ENCODE measurements at places on chromosomes 5 and 9.
A peak's percentile ranks its signal among the peaks of the same experiment; 100 is the strongest.

GRCh38 chr9:76766126-76766525 lies 1.9 kb downstream of the PCA3 start:
- no peak for DNase-seq

DNA sequence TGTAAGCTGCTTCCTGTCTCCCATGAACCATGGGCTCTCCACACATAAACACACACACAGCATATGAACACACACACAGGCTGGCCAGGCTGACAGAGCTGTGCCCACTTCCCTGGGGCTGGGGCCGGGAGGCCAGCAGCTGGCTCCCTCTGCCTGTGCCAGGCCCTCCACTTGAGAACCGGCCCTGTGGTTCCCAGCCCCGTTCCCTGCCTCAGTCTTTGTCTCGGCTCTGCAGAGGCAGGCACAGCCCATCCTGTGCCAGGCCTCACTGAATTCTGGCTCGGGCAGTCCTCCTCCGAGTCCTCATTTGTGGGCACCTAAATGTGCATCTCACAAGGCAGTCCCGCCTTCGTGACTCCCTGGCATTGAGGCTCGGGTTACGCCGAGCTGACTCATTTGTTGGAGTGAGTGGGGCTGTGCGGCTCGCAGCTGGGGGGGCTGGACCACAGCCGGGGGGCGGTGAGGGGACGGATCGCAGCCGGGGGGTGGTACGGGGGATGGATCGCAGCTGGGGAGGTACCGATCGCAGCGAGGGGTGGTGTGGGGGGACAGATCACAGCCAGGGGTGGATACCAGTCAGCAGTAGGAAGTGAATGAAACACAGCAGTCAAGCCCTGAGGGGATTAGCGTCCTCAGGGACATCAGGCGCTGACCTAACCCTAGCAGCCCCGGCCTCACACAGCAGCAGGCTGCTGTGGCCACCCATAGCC lies 72.3 kb downstream of the PSMB7 start:
- DNase-seq, result peak; percentile 5

DNA sequence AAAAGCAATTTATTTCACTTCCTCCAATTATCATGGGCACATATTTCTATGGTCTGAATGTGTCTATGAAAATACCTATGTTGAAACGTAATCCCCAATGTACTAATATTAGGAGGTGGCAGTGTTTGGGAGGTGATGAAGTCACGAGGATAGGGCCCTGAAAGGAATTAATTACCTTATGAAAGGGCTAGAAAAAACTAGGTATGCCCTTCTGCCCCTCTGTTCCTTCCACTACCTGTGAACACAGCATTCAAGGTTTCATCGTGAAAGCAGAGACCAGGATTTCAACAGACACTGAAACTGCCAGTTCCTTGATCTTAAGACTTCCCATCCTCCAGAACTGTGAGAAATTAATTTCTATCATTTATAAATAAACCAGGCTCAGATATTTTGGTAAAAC lies 1037.1 kb upstream of the C9orf72 start:
- no peak for DNase-seq

GRCh38 chr5:103424026-103424425 lies 138.6 kb downstream of the NUDT12 start:
- DNase-seq, result no peak

DNA sequence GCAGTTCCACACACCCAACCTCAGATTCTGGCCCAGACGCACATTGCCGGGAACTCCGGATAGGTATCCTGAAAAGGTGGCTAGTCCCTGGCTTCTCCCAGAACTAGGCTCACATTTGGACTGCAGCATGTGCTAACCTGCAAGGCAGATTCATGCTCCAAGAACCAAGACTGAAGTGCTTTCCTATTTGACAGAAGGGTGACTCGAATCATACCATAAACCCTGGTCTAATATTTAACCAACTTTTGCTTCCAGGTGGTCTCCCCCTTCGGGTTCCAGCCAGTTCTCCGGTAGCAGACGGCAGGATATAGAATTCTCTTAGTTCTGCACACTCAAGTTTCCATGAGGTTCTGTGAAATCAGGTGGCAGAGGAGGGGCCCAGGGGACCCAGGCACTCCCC lies 7.6 kb downstream of the PTGES start:
- no peak for DNase-seq

GRCh38 chr9:78676009-78676408 lies 379.1 kb downstream of the PSAT1 start:
- DNase-seq, result no peak

DNA sequence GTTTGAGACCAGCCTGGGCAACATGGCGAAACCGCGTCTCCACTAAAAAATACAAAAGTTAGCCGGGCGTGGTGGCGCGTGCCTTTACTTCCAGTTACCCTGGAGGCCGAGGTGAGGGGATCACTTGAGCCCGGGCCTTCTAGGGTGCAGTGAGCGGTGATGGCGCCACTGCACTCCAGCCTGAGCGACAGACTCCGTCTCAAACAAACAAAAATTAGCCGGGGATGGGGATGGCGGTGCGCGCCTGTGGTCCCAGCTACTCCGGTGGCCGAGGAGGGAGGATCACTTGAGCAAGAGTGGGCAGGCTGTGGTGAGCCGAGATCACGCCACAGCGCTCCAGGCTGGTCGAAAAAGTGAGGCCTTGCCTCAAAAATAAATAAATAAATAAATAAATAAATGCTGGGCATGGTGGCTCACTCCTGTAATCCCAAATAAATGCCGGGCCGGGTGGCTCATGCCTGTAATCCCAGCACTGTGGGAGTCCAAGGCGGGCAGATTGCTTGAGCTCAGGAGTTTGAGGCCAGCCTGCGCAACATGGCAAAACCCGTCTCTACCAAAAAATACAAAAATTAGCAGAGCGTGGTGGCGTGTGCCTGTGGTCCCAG lies 16.0 kb upstream of the NSD1 start:
- DNase-seq, result no peak

DNA sequence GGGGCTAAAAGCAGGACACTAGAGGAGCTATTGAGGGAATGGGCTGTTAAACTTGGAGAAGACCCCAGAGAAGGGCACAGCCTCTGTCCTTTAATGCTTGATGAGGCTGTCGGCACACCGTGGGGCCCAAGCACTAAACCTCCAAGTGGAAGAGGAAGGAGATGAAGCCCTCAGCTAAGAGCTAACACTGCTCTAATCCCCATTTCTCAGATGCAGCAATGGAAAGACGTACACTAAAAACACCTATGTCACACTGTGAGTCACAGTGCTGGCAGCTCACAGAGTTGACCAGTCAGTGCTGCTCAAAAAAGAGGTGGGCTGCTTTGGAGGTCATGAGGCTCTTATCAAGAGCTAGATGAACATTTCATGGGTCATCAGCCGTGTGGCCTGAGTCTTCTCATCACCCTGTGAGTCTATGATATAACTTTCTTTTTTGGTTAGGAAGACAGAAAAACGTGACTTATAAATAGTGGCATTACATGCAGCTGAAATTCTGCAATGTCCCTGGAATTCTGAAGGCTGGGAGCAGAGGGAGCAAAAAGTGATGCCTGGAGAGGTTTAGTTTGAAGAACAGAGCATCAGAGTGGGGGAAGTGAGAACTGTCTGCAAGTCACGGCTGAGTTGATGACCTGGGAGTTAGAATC lies 21.5 kb downstream of the TNFSF8 start:
- no peak for DNase-seq

GRCh38 chr5:135356522-135357318 lies 42.3 kb downstream of the MACROH2A1 start:
- DNase-seq, result no peak

GRCh38 chr9:92726971-92727715 lies 37.5 kb downstream of the BICD2 start:
- no peak for DNase-seq

DNA sequence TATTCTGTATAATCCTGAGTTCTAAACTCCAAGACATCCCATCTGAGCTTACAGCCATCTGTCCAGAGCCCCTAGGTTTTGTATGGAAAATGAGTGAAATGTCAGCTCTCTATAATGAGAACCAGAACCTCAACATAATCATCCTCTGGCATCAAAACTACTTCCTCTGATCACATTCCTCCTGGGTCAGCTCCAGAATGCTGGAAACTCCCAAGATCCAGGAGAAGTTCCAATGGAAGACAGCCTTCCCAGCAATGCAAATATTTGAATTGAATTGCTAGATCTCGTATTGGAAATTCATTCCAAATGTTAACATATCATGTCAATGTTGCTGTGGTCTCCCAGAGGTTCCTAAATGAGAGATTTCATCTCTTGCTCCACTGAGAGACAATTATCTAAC lies 23.8 kb downstream of the C9 start:
- DNase-seq, result no peak
